ENCODE measurements at places on chromosomes 2 and 18.

GRCh38 chr18:55326134-55326533, 261.9 kb downstream of the TCF4 start:
- DNase-seq, result peak; percentile 49

DNA sequence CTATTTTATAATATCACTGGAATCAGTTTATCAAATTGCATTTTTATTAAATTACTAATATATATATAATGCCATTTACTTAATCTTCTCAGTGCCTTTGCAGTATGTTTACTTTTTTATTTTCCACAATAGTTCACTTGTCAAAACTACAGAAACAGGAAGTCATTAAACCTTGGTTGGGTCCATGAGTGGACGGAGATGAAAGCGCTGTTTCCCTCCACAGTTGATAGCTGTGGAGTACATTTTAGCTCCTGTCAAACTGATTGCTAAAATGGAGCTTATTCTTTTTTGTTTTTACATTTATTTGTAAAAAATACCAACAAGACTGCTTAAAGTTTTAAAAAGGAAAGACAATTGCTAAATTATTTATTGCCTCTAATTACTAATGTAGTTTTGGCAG, 19.2 kb downstream of the MFF start:
- DNase-seq, result no peak

DNA sequence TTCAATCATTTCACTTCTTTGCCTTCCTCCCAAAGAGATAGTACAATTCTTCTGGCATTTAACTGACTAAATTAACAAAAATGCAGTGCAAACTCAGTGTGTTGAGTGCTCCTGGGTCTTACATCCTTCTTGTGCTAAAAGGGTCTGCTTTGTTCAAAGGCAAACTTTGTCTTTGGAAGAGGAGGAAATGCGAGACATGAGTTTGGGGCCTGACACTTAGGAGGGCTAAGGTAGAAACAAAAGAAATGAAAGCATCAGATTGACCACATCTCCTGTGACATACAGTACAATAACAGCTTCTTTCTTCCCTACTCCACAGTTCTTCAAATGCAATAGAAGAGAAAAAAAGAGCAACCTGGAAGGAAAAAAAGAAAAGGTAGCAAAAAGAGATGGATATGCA, 161.7 kb downstream of the CNTNAP5 start:
- DNase-seq, result no peak

DNA sequence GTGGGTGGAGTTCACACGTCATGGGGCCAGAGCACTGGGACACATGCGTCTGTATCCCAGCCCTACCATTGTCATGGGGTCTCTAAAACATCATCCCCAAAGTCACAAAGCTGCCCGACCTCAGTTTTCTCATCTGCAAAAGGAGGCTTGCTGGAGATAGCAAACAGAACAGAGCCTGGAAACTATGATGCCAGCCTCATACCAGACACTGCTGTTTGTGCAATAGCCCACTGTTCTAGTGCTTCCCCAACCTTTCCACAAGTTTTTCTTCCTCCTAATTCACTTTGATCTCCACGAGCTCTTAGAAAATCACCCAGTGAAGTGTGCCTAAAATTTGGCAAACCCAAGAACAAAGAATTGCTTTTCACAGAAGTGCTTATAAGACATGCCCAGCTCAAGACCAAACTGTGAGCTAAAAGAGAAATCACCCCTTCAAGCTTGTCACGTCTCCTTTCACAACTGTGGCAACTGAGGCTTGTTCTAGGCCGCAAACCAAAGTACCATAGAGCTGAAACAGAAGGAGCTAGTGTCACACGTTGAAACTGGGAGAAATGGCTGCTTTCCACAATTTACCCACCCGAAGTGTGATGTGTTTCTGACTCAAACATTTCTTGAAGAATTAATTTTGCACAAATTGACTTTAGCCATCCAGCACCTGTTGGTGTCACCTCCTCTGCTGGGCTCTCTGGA, 162.7 kb upstream of the ID2 start:
- no peak for DNase-seq

- no peak for DNase-seq
These were observed 57.2 kb downstream of the INPP4A start for GRCh38 chr2:98501876-98502275.

DNA sequence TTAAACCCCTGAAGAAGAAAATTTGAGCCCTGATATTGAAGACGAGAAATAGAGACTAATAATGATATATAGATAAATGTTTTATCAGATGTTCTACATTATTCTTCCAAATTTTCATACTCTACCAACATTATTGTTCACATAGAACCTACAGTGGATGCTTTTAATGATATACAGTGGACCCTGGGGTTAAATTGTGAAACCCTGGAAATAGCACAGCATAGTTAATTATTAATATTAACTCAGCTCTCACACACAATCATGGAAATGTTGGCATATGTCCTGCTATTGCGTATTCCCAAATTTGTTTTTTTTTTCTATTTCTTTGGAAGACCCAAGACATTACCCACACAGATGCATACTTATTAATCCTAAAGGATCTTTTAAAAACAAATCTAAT, 579.9 kb downstream of the CCDC85A start:
- DNase-seq, result no peak

DNA sequence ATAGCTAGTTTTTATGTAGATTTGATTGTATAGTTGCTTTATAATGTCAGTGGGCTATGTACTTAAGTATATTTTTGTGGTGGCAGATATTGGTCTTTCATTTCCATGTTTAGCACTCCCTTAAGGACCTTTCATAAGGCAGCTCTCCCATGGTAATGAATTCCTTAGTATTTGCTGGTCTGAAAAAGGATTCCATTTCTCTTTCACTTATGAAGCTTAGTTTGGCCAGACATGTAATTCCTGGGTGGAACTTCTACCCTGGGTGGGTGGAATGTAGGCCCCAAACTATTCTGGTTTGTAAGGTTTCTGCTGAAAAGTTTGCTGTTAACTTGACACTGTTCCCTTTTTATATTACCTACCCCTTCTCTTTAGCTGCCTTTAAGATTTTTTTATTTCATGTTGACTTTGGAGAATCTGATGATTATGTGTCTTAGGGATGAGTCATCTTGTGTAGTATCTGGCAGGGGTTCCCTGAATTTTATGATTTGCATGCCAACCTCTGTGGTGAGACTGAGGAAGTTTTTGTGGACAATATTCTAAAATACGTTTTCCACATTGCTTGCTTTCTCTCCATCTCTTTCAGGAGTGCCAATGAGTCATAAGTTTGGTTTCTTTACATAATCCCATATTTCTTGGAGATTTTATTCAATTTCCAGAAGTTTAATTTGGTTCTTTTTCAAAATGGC, 65.4 kb upstream of the VRK2 start:
- DNase-seq, result no peak
